ENCODE measurements at places on chromosomes 13 and 19.

GRCh38 chr13:92303428-92303827 is 905.0 kb downstream of the GPC5 start:
- no peak for DNase-seq

GRCh38 chr13:71210861-71211260 is 656.1 kb downstream of the DACH1 start:
- no peak for DNase-seq

DNA sequence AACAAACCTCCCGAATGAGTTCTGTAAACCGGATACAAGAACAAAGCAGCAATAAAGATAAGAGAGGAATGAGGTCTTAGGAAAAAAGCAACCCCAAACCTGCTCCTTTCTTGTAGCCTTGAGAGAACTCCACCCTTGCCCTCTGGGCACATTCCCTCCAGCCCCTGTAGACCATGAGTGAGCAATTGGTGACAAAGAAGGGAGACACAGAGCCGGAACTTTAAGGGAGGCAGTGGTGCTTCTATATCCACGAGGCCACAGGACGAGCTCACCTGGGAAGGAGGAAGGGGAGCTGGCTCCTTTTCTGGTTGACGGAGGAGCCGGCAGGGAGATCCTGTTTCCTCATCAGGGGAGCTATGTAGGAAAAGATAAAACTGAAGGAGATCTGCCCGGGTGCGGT is 13.0 kb downstream of the BRME1 start:
- DNase-seq = no peak

- DNase-seq = no peak
Measured at GRCh38 chr19:24046550-24046949, 40.4 kb upstream of the ZNF254 start.

DNA sequence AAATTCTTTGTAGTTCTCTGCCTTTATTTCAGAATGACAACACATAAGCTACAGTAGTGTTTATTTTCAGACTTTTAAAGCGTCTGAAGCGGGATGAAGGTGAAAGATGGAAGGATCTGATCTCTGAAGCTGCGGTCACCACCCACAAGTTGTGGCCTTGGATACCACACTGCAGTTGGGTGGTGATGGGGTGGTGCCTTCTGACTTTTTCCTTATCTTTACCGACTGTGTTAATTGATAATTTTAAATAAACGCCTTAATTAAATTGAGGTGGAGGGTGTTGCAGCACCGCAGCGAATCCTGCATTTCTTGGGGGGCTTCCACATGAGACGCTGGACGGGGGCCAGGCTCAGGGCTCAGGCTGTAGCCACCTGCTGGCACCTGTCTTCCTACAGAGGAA is 1.3 kb downstream of the TFDP1 start:
- no peak for DNase-seq

- peak; percentile 61 for DNase-seq
Measured at GRCh38 chr19:1663852-1664251, 11.4 kb upstream of the TCF3 start.

DNA sequence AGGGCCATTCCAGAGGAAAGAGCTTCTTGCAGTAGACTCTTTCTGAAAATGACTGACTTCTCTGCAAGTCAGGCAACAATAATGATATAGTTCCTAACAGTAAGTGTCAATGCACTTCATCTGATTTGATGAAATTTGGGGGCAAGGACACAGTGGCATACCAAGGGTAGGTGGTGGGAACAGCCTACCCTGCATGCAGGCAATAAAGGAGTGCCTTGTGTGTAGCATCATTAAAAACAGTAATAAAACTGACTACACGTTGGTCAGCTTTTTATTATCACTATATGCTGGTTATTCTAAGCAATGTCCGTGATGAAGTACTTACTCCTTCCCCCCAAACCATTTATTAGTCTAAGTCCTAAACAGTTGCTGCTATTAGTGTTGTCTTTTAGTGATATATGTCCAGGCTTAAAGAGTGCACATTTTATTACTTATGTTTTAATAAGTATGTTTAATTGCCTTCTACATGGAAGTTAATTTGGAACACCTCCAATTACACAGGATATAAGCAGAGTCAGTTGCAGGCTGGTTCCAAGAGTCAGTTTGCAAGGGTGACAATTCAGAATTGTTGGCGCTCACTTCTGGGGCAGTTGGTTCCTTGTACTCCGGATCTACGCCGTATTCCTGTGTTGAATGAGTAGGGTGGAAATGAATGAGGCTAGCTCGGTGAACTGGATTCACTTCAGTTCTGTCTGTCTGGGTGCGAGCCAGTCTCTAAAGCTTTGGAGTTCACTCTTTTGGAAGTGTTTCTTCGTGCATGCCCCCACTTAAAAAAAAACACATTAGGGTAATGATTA is 84.0 kb downstream of the RGCC start:
- DNase-seq = no peak

GRCh38 chr19:10784257-10784656 is 51.8 kb downstream of the TMED1 start:
- no peak for DNase-seq

DNA sequence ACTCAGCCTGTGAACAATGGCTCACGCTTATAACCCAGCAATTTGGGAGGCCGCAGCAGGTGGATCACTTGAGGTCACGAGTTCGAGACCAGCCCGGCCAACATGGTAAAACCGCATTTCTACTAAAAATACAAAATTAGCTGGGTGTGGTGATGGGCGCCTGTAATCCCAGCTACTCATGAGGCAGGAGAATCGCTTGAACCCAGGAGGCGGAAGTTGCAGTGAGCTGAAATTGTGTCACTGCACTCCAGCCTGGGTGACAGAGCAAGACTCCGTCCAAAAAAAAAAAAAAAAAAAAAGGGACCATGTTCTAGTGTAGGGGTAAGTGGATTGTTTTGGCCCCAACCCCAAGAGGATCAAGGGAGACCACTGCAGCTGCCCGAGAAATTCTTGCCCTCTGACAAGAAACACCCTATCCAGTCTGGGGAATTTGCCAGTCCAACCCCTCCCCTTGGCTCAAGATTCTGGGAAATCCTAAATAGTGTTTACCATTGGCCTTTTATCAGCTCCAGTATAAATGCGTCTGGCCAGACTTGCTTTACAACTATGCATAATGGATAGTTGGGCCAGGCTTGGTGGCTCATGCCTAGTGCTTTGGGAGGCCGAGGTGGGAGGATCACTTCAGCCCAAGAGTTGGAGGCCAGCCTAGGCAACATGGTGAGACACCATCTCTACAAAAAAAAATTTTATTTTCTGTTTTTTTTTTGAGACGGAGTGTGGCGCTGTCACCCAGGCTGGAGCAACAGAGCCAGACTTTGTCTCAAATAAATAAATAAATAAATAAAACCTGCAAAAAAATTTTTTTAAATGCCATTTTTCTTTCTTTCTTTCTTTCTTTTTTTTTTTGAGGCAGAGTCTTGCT is 5.1 kb upstream of the DHDH start:
- DNase-seq = no peak

DNA sequence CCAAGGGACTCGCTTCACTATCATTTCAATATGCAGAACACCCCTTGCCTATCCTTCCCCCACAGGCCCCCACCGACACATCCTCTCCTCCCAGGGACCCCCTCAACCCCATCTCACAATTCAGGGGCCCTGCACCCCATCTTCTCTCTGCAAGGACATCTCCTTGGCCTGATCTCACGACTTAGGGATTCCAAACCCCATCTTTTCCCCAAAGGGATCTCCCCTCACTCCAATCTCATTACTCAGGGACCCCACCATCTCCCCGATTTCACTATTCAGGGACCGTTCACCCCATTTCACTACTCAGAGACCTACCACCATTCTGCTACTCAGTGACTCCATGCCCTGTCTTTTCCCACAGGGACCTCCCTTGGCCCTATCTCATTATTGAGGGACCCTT is 1.4 kb downstream of the MAP2K2 start:
- DNase-seq = no peak

DNA sequence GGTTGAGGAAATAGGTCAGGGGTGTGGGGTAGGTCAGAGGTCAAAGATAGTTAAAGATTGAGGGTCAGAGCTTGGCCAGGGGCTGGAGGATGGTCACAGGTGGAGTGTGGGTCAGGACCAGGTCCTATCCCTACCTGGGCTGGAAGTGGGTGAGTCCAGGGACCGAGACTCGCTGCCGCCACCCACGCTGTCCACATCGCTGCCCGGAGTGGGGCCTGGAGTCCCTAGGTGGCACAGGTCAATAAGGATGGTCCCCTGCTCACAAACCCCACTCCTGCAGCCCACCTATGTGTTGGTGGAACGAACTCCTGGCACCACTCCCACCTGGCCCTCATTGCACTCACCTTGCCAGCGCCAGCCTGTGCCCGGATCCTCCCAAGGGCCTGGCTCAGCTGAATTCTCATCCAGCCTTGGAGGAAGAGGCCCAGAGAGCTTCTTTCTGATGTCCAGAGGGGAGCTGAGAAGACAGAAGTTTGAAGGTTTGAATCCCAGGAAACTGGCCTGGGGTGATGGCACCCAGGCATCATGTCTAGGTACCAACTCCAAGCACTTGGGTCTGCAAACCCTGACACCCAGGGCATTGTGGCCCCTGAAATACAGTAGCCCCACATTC is 6.8 kb downstream of the GMIP start:
- DNase-seq = no peak

DNA sequence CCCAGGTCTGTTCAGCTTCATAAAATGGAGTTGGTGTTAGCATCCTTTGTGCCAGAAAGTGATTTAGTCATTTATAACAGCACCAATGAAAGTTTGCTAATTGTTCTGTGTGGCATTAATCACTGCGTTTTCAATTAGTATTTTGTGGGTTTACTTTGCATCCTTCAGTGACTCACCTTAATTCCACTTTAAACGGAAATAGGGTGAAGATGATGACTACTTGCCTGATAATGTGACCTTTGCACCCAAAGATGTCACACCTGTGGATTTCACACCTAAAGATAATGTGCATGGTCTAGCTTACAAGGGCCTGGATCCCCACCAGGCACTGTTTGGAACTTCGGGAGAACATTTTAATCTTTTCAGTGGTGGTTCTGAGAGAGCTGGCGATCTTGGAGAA is 15.0 kb downstream of the GPATCH1 start:
- no peak for DNase-seq

DNA sequence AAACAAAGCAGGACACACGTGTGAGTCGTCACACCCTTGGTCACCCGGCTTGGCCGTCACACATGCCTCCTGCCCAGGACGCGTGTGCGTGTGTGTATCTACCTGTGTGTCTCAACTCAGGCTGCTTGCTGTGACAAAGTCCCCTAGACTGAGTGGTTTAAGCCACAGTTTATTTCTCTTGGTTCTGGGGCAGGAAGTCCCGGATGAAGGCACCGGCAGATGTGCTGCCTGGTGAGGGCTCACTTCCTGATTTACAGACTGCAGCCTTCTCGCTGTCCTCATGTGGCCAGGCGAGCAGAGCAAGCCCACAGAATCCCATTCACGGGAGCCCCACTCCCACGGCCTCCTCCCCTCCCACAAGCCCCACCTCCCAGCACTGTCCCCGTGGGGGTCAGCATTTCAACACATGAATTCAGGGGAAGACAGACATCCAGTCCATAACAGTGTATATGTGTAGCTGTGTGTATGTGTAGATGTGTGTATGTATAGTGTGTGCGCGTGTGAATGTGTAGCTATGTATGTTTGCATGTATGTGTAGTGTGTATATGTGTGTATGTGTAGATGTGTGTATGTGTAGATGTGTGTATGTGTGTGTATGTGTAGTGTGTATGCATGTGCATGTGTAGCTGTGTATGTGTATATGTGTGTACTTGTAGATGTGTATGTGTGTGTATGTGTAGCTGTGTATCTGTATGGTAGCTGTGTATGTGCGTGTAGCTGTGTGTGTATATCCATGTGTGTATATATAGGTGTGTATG is 51.5 kb downstream of the MCF2L start:
- no peak for DNase-seq

DNA sequence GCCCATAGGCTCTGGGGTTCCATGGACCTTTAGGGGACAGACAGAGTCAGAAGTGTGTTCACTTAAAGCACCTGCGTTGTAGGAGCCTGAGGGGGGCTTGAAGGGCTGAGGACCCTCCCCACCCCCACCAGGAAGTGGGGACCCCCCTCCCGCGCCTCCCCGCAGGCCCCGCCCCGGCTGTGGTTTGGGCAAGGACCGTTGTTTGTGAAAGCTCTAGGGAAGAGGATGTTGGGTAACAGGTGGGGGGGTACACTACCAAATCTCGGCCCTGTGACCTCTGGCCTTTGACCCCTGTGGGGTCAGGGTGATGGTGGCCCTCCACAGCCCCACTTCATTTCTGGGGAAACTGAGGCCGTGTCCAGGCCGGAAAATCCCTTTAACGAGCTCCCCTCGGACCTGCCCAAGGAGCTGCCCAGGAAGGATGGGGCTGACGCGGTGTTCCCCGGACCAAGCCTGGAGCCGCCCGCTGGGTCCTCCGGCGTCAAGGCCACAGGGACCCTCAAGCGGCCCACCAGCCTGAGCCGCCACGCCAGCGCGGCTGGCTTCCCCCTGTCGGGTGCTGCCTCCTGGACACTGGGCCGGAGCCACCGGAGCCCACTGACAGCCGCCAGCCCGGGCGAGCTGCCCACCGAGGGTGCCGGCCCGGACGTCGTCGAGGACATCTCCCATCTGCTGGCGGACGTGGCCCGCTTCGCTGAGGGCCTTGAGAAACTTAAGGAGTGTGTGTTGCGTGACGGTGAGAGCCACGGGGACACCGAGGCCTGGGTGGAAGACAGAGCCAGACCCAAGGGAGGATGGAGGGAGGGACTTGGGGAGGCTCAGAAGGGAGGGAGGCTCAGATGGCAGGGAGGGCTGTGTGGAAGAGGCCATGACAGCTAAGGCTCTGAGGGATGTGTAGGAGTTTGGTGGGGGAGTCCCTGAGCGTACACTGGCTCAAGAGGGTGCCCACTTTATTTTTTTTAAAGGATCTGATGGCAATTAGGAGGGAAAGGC is 1.3 kb downstream of the ARHGAP45 start:
- no peak for DNase-seq

- no peak for DNase-seq
Measured at GRCh38 chr19:29122185-29122584, 90.8 kb downstream of the UQCRFS1 start.

- no peak for DNase-seq
Measured at GRCh38 chr13:98688373-98688772, 64.1 kb downstream of the SLC15A1 start.

- no peak for DNase-seq
Measured at GRCh38 chr13:37074703-37075102, 15.2 kb upstream of the SUPT20H start.

DNA sequence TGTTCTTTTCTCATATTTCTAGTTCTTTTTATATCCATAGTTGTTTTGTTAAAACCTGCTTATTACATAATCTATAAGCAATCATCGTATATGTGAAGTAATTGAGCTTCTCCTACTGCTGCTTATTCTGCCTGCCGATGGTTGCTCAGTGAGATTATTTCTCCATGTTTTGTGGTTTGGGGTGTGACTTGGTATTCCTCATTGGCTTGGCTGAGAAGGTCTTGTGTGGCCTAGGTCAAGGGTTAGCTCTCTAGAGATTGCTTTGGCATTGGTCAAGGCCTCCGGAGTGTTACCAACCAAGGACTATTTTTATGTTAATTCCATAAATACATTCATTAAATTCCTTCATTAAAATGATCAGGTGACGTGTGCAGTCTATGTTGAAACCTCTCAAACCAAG is 302.8 kb downstream of the MYO16 start:
- DNase-seq = no peak

- no peak for DNase-seq
Measured at GRCh38 chr19:22545751-22546150, 88.4 kb upstream of the ZNF492 start.

- DNase-seq = no peak
Measured at GRCh38 chr13:27300941-27301586, 30.4 kb downstream of the RASL11A start.

Data from GM12892 (cell line).